Activated CD4-positive, alpha-beta T cell treated with anti-CD3 and anti-CD28 coated beads for 4 hours (primary cell): ENCODE measurements at places on chromosomes 2 and 18.
A peak's percentile ranks its signal among the peaks of the same experiment; 100 is the strongest.

GRCh38 chr2:81445176-81445575 is 1140.6 kb upstream of the LRRTM1 start:
- no peak for DNase-seq

- DNase-seq = no peak
Measured at GRCh38 chr2:48135797-48136196, 229.5 kb upstream of the FBXO11 start.

DNA sequence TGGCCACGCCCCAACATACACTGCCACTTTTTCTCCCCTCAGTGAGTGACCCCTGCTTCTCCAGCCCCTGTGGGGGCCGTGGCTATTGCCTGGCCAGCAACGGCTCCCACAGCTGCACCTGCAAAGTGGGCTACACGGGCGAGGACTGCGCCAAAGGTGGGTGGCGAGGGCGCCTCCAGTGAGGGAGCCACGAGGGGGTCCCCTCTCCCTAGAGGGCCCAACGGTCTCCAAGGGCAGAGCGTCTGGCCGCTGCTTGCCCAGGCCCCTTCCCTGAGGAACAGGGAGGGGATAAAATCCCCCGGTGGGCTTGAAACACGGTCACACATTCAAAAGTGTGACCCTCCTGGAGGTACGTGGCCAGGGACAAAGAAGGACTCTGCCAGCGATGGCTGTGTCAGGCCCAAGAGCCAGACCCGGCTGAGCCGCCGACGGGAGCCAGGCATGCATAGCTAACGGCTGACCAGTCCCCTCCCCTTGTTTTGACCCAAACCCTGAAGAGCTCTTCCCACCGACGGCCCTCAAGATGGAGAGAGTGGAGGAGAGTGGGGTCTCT is 37.2 kb downstream of the MTERF4 start:
- DNase-seq = no peak

- DNase-seq = no peak
Measured at GRCh38 chr2:23658466-23658942, 268.4 kb downstream of the ATAD2B start.

DNA sequence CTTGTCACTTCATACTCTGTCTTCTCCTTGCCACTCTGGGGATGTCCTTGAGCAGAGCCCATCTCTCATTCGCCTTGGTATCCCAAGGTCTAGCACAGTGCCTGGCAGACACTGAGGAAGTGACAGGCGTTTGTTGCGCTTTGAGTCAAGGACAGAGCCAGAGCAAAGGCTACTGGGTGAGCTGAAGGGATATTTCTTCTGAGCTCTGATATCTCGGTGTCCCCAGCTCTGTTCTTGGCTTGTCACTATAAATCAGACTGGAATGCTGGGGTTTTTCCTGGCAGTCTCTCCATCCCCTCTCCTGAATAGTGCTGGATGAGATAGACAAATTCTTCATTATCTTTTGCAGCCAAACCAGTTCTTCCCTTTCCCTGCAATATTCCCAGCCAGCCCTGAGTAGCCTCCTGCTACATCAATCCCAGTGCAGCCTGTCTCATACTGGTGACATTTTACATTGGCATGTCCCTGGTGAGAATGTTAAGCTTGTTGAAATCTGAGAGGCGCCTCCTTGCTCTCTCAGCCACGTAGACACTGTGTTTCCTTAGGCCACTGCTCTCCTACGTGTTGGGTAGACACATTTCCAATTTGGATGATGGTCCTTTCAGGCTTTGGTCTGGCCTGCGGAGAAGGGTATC is 61.7 kb downstream of the CTIF start:
- no peak for DNase-seq

DNA sequence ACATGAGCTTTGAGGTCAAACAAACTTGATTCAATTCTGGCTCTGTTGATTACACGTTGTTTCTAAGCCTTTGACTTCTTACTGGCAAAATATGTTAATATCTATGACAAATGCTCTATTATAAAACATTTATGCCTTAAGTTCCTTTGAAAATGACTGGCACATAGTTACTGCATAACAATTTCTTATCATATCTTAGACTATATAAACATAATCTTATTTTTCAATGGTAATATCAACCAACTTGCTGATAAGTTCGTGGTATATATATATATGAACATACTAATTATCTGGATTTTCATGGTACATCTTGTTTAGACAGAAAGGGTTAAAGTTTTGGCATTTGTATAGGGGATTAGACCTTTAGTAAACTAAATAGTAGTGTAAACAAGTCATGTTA is 645.6 kb upstream of the ZNF804A start:
- DNase-seq = no peak

DNA sequence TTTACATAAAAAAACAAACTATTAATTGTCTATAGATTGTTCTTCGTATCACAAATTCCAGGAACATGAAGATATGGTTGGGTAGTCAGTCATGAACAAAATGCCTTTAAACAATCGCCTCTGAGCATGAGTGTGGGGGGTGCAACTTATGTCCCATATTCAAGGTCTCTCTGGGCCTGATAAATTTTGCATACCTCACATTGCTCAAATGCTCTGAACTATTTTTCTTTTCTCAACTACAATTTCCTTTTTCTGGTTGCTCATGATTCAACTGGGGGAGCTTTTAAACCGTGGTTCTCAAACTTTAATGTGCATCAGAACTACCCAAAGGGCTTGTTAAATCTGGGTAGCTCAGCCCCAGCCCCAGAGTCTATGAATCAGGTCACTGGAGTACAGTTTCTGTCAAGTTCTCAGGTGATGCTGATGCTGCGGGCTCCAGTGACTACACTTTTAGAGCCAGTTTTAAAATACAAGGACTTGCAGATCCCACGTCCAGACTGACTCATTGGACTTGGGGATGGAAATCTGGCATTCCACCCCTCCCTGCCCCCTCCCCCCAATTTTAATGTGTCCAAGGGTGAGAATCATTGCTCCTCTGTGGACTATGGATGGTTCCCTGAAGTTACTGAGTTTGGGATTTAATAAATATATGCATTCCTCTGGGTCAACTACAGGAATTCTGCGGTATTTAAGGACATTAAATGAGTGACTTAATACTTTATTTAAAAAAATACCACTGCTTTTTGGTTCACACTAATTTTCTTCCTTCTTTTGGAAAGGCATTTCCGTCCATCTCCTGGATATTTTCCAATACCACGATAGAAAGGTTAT is 1.5 kb upstream of the GPD2 start:
- DNase-seq = peak; percentile 6

GRCh38 chr2:74147727-74148456 is at the start of gene BOLA3:
Gene BOLA3, minus strand, starts transcription at chr2:74147912. Its CDS starts 38 bp downstream, at chr2:74147874.
- DNase-seq = peak; percentile 77

GRCh38 chr2:67627456-67628207 is 230.5 kb downstream of the ETAA1 start:
- DNase-seq = no peak

GRCh38 chr2:20611077-20611843 is 39.6 kb downstream of the HS1BP3 start:
- no peak for DNase-seq

- no peak for DNase-seq
Measured at GRCh38 chr18:68604256-68604655, 110.7 kb downstream of the TMX3 start.

DNA sequence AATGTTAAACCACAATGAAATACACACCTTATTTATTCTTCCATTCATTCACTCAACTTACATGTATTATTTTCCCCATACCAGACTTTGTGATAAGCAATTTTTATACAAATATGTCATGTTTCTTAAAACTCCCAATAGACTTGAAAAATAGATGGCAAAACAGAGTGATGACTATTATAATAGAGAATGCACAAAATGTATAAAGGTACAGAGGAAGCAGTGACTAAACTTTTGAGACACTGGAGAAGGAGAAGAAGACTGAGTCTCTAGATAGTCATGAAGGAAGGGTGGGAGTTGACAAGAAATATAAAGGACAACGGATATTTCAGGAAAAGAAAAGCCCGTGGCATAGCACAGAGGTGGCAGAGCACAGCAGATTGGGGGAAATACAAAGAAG is 198.1 kb upstream of the SLC39A10 start:
- DNase-seq = no peak

- DNase-seq = no peak
Measured at GRCh38 chr2:171531291-171531690, 9.0 kb downstream of the CYBRD1 start.

- no peak for DNase-seq
Measured at GRCh38 chr2:70808983-70809958, 11.1 kb downstream of the CLEC4F start.

DNA sequence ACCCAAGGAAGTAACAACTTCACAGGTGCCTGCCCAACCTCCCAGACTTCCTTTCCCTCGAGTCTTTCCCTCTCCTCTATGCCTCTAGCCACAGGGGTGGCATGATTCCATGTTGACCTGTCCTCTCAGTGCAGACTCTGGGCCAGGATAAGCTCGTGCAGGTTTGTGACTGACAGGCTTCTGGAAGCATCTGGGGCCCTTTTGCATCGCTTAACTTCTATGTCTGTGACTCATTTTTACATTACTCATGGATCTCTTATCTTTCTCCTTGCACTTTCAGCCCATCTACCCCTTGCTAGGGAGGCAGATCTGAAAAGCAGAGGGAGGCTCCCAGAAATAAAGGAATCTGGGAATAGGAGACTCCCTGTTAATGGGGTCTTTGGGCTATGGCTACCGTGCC is 98.5 kb upstream of the RIOK3 start:
- DNase-seq = no peak

GRCh38 chr18:50356036-50356945 is 18.6 kb upstream of the SKA1 start:
- DNase-seq = no peak

- DNase-seq = no peak
Measured at GRCh38 chr2:57726294-57726693, 320.3 kb upstream of the VRK2 start.

DNA sequence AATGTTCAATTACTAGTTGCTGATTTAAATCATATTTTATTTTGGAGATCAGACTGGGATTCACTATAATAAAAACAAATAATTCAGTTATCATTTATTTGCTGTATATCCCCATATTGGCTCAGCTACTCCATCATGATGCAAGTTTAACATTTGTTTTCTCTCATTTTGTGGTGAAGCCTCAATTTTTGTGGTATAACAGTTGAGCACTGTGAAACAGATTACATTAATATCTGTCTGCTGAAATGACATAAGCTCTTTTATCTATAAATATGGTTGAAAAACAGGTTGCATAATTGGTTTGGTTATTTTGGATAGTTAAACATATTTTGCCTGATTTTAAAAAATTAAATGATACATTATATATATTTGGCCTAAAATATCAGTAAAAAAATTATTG is 67.7 kb downstream of the DPP4 start:
- DNase-seq = no peak

GRCh38 chr18:6781796-6782195 is 52.3 kb downstream of the ARHGAP28 start:
- DNase-seq = no peak

DNA sequence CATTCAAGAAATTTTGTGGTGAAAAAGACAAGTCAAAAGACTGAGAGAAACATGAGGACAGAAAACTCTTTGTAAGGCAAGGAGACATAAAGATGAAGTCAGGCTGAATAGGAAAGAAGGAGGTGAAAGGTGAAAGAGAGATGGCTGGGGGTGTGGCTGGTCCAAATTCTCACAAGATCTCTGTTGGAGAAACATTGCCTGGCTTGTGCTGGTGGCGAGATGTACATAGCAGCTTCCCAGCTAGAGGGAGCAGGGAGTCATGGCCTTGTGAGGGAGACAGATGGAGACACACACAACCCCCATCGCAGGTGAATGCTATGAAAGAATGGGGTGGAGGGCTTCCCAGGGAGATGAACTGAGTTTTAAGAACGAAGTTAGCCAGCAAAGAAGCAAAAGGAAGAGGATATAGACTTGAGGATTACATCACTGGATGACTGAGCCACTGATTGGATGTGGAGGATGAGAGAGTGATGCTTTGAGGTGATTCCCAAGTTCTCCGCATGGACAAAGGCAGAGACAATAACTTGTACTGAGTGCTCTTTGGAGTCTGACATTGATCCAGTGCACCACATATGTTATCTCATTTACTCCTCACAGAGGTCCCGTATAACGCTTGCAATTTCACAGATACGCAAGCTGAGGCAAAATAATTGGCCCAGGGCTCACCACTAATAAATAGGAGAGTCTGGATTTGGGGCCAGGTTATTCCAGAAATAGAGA is 3.7 kb upstream of the EMX1 start:
- DNase-seq = no peak

DNA sequence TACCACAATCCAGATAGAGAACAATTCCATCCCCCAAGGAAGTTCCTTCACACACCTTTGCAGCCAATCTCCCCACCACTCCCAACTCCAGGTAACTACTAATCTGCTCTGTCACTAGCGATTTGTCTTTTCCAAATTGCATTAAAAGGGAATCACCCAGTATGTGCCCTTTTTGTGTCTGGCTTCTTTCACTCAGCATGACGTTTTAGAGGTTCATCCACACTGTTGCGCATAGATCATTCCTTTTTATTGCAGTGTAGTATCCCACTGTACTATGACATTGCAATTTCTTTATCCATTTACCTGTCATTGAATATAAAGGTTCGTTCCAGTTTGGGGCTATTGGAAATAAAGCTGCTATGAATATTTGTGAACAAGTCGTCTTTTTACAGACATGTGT is 31.6 kb downstream of the TNS1 start:
- no peak for DNase-seq

- DNase-seq = no peak
Measured at GRCh38 chr2:17733599-17733998, 20.0 kb downstream of the SMC6 start.

DNA sequence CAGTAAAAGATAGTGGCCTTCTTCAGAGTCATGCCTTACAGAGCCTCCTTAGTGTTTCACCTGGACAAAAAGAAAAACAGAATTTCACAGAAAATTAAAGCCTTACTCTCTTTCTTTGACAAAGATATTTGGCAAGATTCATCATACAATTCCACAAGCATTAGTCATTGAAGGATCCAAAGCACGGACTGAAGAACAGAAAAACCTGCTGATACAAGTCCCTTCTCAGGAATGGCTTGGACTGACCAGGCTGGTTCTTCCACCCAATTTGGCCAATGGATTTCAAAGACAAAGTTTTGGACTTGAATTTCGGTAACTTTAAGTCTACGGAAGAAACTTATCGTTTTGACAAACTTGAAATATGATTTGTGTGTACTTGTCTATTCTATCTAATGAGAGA is 39.1 kb upstream of the GALNT3 start:
- no peak for DNase-seq

GRCh38 chr2:144702051-144702450 is 182.1 kb upstream of the ZEB2 start:
- DNase-seq = no peak

GRCh38 chr18:26044807-26045206 is 45.6 kb downstream of the SS18 start:
- DNase-seq = no peak

- no peak for DNase-seq
Measured at GRCh38 chr2:190272457-190272842, 47.2 kb downstream of the HIBCH start.

- no peak for DNase-seq
Measured at GRCh38 chr18:59907660-59908059, 7.9 kb downstream of the PMAIP1 start.
